ENCODE measurements at places on chromosomes 6 and 20.

DNA sequence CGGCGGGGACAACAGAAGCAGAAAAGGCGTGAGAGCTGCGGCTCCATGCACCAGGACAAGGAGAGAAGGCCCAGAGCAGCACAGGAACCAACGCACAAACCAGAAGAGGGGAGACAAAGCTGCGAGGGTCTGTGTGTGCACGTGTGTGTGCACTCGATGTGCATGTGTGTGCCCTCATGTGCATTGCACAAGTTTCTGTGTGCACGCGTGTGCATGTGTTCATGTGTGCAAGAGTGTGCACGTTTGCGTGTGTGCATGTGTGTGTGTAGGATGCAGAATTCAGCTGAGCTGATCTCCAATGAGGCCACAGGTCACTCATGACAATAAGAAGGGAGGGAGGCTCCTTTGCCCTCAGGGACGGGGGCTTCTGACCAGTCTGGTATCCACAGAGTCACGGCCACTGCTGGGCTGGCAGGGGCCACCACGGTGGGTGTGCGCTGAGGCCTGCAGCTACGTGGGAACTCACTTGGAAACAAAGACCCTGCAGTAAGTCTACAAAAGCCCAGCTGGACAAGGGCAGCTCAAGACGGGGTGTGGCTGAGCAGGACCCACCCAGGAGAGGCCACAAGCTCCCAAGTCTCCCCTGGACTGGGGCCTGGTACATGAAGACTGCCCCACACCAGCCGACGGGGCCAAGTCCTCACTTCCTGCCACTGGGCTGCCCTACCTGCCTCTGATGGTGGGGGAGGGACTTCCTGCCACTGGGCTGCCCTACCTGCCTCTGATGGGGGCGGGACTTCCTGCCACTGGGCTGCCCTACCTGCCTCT is 48.1 kb upstream of the CHRNA4 start:
- DNase-seq = no peak

- DNase-seq = no peak
Observed at GRCh38 chr20:14383335-14383734, 45.9 kb upstream of the FLRT3 start.

DNA sequence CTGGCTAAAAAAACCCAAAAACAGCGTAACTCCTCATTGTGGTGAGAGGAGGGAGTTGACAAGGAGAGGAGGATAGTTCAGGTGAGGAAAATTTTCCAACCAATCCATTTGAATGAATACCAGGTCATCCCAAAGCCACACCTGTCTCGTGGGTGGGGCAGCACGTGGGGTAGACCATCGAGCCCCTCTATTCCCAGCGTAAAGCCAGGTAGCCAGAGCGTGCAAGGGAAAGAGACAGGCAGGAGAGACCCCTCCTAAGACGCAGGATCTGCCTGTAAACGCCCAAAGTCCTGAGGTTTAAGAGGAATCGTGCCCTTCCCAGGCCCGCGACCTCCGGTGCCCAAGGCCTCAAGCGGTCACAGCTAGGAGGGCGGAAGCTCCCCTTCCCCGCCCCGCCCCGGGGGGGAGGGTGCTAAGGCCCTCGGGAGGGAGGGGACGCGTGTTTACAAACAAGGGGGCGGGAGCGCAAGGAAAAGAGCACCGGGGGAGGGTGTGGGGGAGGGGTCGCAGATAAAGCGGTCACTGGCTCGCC is 712 bp downstream of the RXRB start:
- peak; percentile 64 for DNase-seq

DNA sequence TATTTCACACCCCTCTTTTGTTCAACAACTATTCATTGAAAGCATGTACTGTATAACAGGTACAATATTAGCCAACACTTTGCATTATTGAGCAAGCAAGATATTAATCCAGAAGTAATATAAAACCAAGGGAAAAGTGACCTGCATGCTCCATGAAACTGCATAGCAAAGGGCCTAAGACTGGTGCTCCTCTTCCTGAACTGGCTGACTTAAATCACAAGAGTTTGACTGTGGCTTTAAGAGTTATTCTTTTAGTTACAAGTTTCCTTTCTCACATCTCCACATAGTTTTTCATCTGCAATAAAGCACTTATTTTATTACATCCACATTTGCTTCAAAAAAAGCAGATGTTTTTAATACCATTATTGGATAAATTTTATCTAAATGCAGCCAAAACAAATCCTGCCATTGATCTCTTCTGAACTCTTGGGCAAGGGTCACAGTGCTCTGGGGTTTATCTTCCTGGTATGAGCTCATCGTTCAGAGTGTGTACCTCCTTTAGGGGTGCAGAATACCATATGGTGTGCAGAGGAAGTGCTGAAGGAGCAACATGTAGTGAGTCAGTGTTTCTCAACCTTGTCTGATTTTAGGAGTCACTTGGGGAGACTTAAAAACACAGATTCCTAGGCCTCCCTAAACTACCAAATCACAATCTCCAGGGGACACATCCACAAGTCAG is 1225.9 kb upstream of the MAP3K7 start:
- no peak for DNase-seq

GRCh38 chr20:51020657-51021056 is 2.2 kb downstream of the KCNG1 start:
- DNase-seq = no peak

DNA sequence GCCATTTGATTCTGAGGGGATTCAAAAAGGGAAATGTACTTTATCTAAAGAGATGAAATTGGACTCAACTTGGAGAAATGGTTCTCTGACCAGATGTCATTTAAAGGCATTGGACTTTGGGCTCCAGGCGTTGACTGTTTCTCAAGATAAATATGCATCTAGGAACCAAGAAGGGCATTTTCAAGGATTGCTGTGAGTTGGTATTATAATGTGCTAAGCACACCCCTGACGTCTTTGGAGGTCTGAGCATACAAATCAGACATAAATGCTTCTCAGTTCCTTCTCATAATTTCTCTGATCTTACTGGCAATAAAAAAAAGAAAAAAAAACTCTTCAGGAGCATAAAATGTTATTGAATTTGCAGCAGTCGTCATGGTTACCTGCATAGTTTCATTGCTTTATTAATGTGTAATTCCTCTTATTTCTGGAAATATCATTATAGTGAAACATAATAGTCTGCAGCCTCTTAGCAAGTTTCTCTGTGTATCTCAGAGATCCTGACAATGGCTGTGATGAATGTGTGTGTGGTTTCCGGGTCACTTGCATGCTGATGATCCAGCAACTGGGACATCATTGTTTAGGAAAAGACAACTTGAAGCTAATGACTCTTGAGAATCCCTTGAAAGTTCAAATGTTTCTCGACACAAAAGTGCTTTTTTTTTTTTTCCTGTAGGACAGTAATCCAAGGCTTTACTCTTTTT is 136.0 kb downstream of the AIG1 start:
- DNase-seq = no peak

GRCh38 chr20:52748285-52748932 is 223.7 kb upstream of the TSHZ2 start:
- no peak for DNase-seq

DNA sequence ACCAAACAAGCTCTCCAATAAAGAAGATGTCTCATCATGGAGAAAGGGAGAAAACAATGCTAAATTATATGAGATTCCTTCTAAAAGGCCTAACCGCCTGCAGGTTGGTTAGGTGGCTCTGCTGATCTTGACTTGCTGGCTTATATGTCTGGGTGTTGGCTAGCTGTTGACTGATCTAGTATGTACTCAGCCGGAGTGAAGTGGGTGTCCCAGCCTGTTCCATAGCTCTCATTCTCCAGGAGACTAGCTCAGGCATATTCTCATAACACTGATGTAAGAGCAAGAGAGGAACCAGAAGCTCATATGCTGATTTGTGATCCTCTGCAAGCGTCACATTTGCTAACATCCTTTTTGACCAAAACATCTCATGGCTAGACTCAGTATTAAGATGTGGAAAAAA is 473.0 kb downstream of the BMP2 start:
- DNase-seq = no peak

DNA sequence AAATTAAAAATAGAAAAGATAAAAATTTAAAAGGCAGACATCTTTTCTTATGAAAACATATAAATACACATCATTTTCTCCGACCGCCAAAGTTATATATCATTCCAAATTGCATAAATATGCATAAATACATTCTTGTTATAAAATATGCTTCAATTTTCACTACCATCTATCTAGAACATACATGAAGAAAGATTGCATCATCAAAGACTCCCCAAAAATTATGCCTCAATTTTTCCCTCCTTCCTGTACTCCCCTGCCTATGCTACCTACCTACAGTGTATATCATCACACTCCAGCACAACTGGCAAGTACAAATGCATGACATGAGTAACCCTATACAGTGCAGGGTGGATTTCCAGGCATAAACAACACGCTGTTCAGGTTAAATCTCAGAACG is 49.9 kb upstream of the TENT5A start:
- no peak for DNase-seq

GRCh38 chr6:43306086-43306485 is 2.5 kb downstream of the CRIP3 start:
- DNase-seq = no peak

DNA sequence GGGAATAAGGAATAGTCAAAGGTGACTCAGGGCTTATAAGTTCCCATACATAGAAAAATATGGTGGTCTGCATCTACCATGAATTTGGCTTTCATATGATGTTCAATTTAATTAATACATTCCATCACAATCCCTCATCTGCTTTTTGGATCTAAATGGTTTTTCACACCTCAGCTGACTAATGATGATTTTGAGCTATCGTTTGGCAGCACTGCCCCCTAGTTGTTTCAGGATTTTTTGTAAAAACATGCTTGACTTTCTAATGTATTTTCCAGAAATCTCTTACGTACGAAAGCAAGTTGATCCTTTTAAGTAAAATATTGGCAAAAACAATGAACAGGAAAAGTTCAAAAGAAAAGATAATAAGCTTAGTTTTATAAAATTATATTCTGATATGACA is 408.6 kb upstream of the ADGRB3 start:
- no peak for DNase-seq

DNA sequence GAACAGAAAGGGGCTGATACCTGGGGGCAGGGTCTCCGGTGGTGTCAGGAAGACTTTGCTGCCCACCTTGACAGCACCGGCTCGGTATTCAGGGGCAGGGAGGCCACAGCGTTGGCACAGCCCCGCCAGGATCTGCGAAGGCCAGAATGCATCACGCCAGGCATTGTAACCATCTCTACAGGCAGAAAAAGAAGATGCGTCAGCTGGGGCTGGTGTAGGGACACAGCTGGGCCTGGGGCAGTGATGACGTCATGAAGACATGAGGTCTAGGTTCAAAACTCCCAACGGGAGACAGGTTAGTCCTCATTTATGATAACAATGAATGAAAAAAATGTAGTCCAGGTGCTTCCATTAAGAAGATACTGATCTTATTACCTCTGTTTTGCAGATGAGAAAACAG is 22.0 kb downstream of the ERGIC3 start:
- no peak for DNase-seq

GRCh38 chr20:14344746-14345145 is 7.3 kb upstream of the FLRT3 start:
- no peak for DNase-seq

DNA sequence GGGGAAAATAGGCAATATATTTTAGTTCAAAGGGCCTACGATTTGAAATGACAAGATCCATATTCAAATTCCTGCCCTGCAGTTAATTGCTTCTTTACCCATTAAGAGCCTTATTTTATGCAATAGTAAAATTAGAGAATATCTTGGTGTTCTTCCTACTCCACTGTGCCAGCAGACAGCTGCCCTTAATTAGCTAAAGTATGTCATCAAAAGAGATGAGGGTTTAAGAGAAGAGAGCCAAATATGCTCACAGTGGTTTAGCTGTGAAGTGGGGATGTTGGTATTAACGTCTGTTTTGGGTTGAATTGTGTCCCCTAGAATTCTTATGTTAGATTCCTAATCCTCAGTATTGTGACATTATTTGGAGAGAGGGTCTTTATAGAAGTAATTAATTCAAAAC is 148.1 kb downstream of the MOXD1 start:
- DNase-seq = no peak

GRCh38 chr6:1016329-1017302 is 295.3 kb upstream of the FOXQ1 start:
- DNase-seq = no peak

GRCh38 chr6:119590066-119590465 is 240.5 kb upstream of the MAN1A1 start:
- no peak for DNase-seq

DNA sequence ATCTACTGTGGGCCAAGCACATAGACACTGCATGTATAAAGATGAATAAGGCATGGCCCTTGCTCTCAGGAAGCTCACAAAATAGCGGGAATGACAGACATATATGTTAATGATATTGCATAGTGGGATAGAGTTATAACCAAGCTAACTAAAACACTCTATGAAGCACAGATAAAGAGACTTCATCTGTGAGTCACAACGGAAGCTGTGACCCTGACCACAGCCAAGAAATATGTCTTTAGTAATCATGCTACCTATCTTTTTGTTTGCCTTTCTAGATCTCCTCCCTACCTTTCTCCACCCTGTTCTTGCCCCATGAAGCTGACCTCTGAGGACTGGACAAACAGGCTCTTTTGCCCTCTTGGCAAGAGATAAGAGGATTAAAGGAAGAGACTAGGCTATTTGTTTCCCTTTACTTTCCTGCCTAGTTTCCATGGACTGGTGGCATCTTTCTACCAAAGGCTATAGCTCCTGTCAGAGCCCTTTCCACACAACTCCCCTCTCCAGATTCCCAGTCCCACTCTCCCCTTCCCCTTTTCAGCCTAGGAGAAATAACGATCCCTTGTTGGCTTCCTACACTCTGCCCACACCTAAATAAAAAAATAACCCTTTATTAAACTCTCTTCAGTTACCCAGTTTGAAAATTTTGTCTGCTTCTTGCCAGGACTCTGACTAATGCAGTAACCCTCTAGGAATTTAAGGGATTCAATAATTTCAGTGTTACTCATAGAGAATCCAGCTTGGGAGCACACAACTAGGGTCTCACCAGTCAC is 504.9 kb upstream of the MARCKS start:
- DNase-seq = no peak

DNA sequence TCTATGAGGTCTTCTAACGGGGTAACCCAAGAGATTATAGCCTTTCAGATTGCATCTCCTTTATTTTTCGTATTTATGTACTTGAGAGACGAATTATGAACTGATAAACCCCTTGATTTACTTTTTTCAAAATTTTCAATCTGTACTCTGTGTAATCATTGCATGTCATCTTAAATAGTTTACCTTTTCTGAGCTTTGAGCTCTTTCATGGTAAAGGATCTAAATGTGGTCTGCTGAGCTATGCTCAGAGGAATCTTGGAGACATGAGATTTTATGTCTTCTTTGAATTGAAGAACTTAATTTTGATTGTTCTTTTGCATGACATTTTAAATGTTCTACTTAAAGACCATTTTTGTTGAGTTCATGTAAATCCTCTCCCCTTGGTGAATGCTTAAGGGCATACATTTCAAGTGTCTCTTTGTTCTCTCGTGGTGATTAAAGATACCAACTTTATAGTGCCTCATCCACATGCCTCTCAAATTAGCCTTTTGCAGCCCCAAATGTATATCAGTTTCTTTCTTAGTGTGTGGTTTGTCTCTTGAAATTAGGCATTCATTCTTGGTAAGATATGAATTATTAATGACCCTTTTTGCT is 116.3 kb upstream of the SCGN start:
- no peak for DNase-seq

GRCh38 chr6:28941684-28942448 is 18.1 kb upstream of the TRIM27 start:
- no peak for DNase-seq

- no peak for DNase-seq
Observed at GRCh38 chr6:135540207-135540840, 42.8 kb upstream of the AHI1 start.

GRCh38 chr6:12392490-12392889 is 102.3 kb downstream of the EDN1 start:
- DNase-seq = no peak

GRCh38 chr6:125507987-125508655 is 206.4 kb upstream of the HDDC2 start:
- no peak for DNase-seq

- no peak for DNase-seq
Observed at GRCh38 chr20:64041781-64042053, 5.7 kb downstream of the C20orf204 start.
